B cell (primary cell): ENCODE measurements at places on chromosomes 16 and 17. TPM values are rescaled to one million over a fixed set of nuclear protein-coding genes. Genes with fewer than 3 reads are reported as not detected.

- no peaks in the 10 kb centered on the region for H3K4me1 ChIP-seq
- no peak overlapping the region for H3K4me3 ChIP-seq
Measured at GRCh38 chr17:73506470-73507435, 137.5 kb downstream of the SDK2 start.

- H3K4me1 ChIP-seq, result peaks cover 9% of the 10 kb centered on the region
- H3K27ac ChIP-seq, result no peak overlapping the region
- DNase-seq, result no peak
Measured at GRCh38 chr17:76032073-76032779, 5.1 kb upstream of the EVPL start.

DNA sequence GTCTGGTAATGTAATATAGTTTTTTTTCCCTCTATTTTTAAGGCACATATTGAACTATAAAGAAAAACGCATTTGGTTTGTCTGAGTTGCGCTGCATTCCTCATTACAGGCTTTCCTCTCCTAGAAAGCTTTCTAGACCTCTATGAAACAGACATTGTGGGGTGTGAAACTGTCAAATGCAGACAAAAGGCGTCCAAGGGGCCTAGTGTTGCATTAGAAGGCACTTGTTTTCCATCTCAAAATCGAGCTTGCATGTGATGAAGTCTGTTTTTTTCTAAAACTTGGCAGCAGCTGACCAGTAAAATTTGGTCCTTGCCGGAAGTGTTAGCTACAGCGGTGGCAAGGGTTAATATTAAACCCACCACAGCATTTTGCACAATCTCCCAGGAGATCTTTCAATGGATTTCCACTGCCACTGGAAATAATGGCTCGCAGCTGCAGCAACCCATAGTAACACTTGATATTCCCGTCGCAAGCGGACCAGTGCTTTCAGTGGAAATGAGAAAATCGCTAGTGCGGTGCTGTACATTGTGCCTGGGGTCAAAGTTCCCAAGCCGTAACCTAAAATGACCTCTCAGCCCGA lies 602.6 kb downstream of the KCNJ2 start:
- H3K36me3 ChIP-seq, result no peaks in the 10 kb centered on the region
- no peak for DNase-seq
- no peak overlapping the region for H3K27ac ChIP-seq
- H3K4me1 ChIP-seq, result no peaks in the 10 kb centered on the region

DNA sequence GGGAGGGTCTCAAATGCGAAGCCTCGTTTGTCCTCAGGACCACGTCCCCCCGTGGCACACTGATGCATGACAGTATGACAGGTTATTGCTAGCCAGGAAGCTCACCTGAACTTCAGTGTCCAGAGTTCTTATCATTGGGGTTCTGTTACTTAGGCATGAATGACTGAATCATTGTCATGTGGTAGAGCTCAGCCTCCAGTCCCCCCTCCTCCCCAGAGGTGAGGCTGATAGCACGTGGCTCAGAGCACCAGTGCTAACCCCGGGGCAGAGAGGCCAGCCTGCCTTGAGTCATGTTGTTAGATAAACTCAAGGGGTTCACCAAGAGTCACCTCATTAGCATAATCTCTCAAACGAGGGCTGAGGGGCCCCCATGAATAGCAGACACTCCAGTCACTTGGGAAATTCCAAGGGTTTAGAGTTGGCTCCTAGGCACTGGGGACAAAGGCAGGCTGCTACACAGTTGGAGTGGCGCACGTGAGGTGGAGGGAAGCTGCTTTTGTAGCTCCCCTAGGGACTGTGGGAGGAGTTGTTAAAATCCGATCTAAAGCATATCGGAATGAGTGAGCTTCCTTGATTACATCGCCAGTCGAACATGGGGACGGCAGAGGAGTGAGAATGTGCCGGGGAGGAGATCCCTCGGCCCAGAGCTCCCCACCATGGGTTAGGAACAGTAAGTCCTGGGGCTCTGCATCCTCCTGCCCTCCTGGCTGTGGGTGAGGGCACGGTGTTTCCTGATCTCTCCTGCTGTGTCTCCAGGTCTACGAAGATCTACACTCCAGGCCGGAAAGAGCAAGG lies 18.2 kb downstream of the DHX38 start:
- no peaks in the 10 kb centered on the region for H3K27me3 ChIP-seq
- no peaks in the 10 kb centered on the region for H3K4me1 ChIP-seq
- H3K27ac ChIP-seq, result no peak overlapping the region
- H3K4me3 ChIP-seq, result no peak overlapping the region
- no peak for DNase-seq

DNA sequence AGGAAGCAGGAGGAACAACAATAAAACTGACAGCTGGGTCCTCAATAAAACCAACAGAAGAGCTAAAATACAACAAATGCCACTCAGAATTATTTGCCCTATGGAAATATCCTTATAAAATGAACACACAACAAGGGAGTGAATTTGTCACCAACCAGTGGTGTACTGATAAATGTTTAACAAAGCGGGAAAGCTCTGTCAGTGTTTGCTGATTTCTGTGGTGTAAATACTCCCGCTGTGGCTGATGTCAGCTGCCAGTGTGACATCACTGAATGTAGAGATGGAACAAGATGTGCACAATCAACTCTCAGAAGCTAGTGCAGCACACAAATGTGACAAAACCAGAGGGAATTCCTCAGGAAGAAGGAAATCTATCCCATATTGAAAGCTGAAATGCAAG lies 51.9 kb downstream of the CDYL2 start:
- H3K27ac ChIP-seq, result no peak overlapping the region
- no peaks in the 10 kb centered on the region for H3K27me3 ChIP-seq
- no peak overlapping the region for H3K4me3 ChIP-seq
- no peaks in the 10 kb centered on the region for H3K36me3 ChIP-seq

DNA sequence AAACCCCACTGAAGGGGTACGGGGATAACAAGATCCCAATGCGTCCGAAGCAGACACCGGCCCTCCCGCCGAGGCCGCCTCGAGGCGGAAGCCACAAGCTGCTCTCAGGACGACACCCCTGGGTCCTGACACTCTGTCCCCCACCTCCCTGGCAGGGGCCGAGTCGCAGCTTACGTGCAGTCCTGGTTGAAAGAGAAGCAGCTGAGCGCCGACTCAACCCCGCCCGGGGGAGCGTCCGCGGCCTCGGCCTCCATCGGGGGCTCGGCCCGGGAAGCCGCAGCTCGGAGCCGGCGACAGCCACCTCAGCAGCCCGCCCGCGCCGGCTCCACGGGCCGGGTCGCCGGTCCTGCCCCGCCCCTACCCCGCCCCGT lies at the start of gene WIPI1:
TSS of gene WIPI1 (minus strand) at position 329 of the 371 bp plus-strand sequence. CDS start at position 254, 75 bp downstream.
- no peak for DNase-seq
- H3K36me3 ChIP-seq, result no peaks in the 10 kb centered on the region
- H3K27ac ChIP-seq, result peak within 1 kb of the TSS; percentile 75

DNA sequence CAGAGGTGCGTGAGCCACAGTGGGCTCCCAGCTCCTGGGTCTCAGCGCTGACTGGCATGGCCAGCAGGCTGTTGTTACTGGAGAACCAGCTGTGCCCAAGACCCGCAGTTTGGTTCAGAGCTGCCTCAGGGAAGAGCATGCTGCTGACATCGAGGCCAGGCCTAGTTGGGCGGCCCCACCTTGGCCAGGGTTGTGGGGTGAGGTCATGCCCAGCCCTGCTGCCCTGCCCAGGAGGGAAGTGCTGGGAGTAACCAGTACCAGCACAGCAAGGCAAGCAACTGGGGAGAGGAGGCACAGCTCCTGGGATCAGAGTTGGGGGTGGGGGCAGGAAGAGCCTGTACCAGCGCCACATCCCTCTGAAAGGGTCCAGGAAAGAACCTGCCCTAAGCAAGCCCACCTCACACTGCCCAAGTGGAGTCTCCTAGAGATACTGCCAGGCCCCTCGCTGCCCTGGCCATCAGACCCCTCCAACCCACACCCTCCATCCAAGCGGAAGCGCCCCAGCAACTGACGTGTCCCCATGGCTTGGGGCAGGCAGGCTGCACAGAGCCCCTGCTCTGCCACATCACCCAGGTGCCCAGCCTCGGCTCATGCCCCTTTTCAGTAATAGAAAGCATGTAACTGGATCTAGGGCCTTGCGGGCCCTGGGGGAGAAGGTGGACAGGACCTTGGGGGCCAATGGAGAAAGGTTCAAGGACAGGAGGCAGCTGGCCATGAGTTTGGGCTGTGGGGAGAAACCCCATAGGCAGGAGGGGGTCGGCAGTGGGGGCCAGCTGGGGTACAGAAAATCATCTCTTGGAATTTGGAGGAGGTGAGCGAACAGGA lies 990 bp downstream of the DOK4 start:
- H3K36me3 ChIP-seq, result no peaks in the 10 kb centered on the region
- H3K4me1 ChIP-seq, result peaks cover 15% of the 10 kb centered on the region
- peaks cover 13% of the 10 kb centered on the region for H3K27me3 ChIP-seq
- H3K4me3 ChIP-seq, result peak overlapping the region; percentile 54

DNA sequence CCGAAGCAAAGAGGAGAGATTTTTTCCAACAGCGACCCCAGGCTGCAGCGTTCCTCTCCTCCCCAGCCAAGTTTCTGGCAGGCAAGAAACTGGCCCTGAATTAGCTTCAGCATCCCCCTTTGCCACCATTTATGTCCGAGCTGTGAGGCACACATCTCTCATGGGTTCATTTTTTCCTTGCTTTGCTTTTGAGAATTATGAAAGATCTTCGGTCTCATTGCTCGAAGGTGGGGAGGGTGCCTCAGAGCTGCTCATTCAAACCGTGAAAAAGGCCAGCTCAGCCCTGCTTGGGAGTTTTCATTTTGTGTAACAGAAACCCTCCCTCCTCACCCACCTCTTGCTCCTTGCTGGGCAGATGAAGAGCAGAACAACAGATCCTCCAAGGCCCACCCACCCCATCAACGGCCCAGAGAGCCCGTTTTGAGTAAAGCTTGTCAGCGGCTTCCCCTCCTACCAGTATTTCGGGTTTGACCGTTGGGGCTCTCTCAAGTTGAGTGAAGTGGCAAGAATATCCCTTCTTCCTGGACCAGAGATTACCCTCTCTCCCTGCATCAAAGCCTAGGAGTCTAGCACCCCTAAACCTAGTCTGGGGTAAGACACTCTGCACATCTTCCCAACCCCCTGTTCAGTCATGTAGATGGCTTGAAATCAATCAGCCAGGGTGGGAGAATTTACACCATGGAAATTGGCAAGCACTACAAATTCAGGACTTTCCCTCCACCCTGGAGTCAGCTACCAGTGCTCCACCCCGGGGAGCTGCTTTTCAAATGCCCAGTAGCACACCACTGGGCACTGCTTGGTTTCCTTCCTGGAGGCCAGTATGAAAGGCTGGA lies 1.8 kb downstream of the CCR7 start:
- peak overlapping the region; percentile 83 for H3K4me3 ChIP-seq
- no peaks in the 10 kb centered on the region for H3K27me3 ChIP-seq
- H3K36me3 ChIP-seq, result peaks cover 26% of the 10 kb centered on the region
- peak; percentile 47 for DNase-seq
- H3K4me1 ChIP-seq, result peaks cover 81% of the 10 kb centered on the region

DNA sequence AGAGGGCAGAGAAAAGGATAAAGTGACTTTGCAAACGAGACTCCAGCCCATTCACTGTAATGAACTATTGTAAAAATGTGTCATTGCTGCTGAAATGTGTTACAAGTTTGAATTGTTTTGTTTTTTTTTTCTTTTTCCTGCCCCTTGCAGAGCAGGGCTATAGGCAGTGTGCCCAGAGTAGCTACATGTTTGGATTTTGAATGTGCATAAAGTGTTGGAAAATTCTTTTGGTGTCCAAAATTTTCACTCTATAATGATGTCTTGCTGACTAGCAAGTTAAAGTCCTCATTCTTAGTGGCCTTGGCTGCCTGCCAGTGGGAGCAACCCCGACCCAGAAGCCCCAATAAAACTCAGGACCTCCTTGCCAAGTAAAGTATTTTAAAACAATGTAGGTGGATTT lies 66.5 kb downstream of the IGF2BP1 start:
- H3K4me3 ChIP-seq, result no peak overlapping the region
- H3K27ac ChIP-seq, result no peak overlapping the region
- H3K27me3 ChIP-seq, result no peaks in the 10 kb centered on the region
- DNase-seq, result no peak

- peaks cover 3% of the 10 kb centered on the region for H3K27me3 ChIP-seq
- H3K4me3 ChIP-seq, result no peak overlapping the region
- no peaks in the 10 kb centered on the region for H3K4me1 ChIP-seq
- H3K27ac ChIP-seq, result no peak overlapping the region
- H3K36me3 ChIP-seq, result no peaks in the 10 kb centered on the region
- no peak for DNase-seq
Measured at GRCh38 chr16:79388396-79388795, 212.1 kb downstream of the MAF start.

GRCh38 chr17:80779961-80780380 lies 211.7 kb upstream of the CHMP6 start:
- H3K27me3 ChIP-seq, result no peaks in the 10 kb centered on the region
- no peak overlapping the region for H3K4me3 ChIP-seq
- H3K27ac ChIP-seq, result peak overlapping the region; percentile 40
- H3K36me3 ChIP-seq, result no peaks in the 10 kb centered on the region
- DNase-seq, result no peak
- peaks cover 41% of the 10 kb centered on the region for H3K4me1 ChIP-seq

DNA sequence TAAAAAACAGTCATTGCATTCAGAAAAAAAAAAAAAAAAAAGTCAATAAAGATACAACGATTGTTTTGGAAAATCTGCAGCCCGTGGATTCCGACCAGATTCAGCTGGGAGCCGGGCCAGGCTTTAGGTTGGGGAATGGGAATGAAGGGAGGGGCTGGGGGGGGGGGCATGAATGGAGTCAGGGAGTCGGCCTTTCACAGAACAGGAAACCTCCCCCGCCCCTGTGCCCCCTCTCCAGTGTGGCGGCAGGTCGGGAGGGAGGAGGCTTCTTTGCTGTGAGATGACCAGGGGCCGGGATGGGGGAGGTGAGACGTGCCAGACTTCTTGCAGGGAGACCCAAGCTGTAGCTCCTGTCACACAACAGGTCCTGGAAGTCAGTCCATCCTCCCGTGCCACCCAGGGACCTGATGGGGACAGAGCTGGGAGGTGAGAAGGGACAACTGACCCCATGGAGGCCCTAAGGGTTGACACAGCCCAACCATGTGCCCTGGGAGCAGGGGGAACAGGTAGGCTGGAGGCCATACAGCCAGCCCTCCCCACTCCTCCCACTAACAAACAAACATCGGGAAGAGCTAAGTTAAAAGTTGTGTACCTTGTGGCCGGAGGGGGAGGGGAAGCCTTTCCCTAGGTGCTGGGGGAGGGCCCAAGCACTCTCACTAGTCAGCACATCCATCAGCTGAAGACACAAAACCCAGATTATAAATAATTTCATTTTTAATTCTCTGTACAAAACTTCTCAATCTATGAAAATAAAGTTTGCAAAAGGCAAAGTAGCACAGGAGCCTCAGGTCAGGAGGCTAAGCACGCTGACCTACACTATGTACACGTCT lies 25.2 kb downstream of the SREBF1 start:
- no peaks in the 10 kb centered on the region for H3K36me3 ChIP-seq
- peak; percentile 30 for DNase-seq
- no peaks in the 10 kb centered on the region for H3K27me3 ChIP-seq
- H3K27ac ChIP-seq, result no peak overlapping the region

Gene MAP2K6
- total RNA-seq, result 7.7 TPM in 2 replicates

Gene SYCE1L
- 7.9 and 12.0 TPM in 2 replicates for total RNA-seq

Gene HOXB5
- not detected in 2 replicates for total RNA-seq

Gene KRTAP2-1
- not detected in 2 replicates for total RNA-seq

Gene ACSF2
- 66.1 and 82.6 TPM in 2 replicates for total RNA-seq

Gene TBC1D3E
- total RNA-seq, result 5.0 and 6.1 TPM in 2 replicates

Gene ACSM2A
- total RNA-seq, result not detected in 2 replicates

Gene HASPIN
- total RNA-seq, result 2.4 and 3.1 TPM in 2 replicates
